ENCODE measurements at places on chromosomes 11 and 22.

- peak; percentile 71 for DNase-seq
These were observed 7.0 kb downstream of the MAP3K11 start for GRCh38 chr11:65606876-65607613.

GRCh38 chr11:69316956-69317355, 23.0 kb downstream of the MYEOV start:
- no peak for DNase-seq

DNA sequence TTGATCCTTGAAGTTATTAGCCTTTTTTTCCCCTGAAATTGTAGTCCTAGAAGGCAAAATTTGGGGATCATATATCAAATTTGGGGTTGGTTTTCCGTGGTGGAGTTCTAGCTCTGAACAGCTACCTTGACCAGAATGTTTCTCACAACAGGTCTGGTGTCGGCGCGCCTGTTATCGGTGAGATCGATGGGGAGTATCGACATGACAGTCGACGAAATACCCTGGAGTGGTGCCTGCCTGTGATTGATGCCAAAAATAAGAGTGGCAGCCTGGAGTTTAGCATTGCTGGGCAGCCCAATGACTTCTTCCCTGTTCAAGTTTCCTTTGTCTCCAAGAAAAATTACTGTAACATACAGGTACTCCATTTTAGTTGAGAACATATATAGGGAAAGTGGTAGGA, 9.9 kb upstream of the PHLDB1 start:
- no peak for DNase-seq

- no peak for DNase-seq
These were observed 27.4 kb downstream of the TUG1 start for GRCh38 chr22:30996462-30996861.

- no peak for DNase-seq
These were observed 537.6 kb downstream of the BRD1 start for GRCh38 chr22:49289822-49290679.

GRCh38 chr22:47062126-47062525, 299.7 kb downstream of the TBC1D22A start:
- DNase-seq: no peak

- DNase-seq: no peak
These were observed 320.5 kb downstream of the DDX10 start for GRCh38 chr11:108985236-108985944.

DNA sequence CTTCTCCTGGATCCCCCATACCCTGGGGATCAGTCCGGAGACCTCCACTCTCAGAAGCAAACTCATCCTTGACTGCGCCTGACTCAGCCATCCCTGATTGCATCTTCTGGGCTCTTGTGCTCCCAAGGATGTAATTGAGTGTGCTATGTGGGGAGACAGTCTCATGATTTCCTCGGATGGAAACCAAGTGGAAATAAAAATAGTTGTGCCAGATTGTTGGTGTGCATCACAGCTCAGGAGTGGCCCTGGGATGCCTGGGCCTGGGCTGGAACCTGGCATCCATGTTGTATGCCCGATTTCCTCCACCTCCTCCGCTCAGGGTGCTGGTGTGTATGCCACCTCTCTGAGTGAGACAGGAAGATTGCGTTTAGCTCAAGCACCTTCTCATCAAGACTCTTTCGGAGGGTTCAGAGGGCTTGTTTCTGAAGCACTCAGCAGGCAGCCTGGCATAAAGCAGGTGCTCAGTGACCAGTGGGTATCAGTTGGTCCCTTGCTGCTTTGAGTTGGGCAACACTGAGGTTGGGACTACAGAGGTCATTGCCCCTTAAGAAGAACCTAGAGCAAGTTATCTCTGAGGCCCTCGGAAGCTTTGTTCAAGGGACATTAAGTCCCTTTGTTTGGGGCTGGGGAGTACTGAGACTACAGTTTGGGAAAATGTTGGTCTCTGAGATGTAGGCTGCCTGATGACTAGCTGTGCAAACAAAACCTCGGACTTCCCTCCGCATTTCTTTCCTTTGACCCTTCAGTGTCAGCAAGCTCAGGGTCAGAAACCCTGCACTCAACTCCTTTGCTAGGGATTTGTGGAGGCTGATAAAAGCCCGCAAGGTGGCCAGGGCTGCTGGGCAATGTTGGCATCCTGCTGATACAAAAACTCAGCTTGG, 24.8 kb upstream of the MICAL2 start:
- DNase-seq: no peak

DNA sequence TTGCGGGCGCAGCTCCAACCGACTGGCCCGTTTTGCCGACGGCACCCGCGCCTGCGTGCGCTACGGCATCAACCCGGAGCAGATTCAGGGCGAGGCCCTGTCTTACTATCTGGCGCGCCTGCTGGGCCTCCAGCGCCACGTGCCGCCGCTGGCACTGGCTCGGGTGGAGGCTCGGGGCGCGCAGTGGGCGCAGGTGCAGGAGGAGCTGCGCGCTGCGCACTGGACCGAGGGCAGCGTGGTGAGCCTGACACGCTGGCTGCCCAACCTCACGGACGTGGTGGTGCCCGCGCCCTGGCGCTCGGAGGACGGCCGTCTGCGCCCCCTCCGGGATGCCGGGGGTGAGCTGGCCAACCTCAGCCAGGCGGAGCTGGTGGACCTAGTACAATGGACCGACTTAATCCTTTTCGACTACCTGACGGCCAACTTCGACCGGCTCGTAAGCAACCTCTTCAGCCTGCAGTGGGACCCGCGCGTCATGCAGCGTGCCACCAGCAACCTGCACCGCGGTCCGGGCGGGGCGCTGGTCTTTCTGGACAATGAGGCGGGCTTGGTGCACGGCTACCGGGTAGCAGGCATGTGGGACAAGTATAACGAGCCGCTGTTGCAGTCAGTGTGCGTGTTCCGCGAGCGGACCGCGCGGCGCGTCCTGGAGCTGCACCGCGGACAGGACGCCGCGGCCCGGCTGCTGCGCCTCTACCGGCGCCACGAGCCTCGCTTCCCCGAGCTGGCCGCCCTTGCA, 1.0 kb downstream of the FJX1 start:
- DNase-seq: no peak

DNA sequence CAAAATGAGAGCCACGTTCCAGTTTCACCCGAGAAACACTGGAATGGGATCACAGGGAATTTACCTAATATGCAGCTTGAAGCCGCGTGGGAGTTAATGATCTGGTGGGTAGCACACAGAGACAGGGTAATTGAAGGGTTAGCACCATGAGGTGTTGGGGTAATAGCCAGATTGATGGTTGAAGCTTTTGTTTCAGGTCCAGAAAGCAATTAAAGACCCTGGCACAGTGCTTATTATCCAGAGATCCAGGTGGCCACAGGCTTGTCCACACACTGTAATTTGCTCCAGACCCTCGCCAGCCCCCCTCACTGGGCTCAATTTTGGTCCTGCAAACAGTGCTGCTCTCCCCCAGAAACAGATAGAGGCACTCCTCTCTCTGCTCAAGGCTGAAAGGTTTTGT, 282.5 kb upstream of the ISX start:
- DNase-seq: no peak
